Esophagus mucosa (tissue), 1 donor: ENCODE measurements at places on chromosomes 7 and 10.

DNA sequence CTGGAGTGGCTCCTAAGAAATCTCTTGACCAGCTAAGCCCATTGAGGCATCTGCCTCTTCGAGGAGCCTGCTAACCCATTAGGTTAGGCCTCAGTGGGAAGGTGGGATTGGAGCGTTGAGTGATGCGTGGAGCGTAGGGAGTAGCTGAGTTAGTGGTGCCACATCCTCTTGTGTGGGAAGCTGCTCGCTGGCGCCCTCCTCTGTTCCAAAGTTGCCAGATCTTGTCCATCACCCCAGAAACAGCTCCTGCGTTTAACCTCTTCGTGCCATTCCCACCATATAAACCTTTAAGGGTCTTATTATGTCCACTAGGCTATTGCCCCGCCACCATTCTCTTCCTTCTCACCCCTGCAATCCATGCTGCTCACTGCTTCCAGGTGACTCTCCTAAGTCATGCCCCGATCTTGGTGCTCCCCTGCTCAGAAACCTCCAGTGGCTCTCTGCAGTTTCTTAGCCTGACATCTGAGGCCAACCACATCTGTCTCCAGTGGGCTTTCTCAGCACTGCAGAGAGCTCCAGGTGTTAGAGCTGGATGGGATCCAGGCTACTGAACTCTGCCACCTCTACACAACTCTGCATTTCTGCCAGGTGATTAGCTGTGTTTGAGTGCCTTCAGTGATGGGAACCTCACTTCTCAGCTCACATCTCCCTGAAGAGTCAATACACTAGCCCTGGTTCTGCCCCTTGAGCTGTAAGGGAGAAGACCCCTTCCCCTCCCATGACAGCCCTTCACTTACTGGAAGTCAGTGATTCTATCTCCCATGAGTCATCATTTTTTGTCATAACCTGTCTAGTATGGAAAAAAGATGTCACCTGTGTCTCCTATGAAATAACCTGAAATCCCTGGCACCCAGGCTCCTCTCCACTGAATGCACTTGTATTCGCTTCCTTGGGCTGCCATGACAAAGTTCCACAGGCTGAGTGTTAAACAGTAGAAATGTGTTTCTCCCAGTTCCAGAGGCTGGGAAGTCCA, 65.0 kb upstream of the FGFR2 start:
- peak; percentile 13 for ATAC-seq

DNA sequence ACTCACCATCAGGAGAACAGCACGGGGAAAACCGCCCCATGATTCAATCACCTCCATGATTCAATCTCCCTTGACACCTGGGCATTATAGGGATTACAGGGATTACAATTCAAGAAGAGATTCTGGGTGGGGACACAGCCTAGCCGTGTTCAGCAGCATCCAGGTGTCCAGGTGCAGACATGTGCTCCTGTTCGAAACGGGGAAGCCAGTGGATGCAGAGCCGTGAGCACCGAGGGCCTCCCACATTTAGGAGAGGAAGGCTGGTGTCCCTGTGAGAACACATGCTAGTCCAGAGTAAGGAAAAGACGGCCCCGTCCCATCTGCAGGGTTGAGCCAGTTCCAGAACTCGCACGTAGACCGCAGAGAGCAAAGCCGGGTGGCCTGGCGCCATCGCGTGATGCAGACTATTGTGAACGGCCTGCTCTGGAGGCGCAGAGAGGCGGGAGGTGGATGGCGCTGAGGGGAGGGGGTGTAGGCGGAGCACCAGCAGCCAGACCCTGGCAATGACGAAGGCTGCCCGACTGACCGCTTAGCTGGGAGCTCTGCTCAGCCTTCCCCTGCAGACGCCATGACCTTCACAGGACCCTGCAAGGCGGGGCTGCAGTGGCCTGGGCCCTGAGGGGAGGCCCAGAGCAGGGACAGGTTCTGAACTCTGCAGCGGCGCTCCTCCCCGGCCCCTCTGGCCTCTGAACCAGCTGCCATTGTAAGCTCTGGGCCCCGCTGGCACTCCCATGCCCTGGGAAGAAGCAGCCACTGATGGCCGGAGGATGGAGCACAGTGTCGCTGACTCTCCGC, 141.6 kb upstream of the TCERG1L start:
- ATAC-seq = peak; percentile 69

- ATAC-seq = no peak
Observed at GRCh38 chr10:122328676-122329075, 45.8 kb upstream of the PLEKHA1 start.

DNA sequence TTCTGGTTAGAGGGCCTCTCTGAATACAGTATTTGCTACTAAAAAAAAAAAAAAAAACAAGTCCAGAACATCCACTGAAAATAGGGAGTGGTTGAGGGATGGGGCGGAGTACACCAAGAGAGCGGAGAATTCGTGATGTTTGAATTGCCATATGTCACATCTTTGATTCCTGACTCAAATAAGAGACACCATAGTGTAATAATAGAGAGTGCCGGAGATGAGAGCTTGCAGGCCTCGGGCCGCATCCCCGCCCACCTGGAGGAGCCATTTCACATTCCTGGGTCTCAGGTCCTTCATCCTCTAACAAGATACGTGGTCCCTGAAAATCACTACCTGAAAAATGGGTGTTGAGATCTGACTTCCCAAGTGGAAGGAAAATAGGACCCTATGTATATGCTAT, 46.8 kb downstream of the KIAA1549 start:
- no peak for ATAC-seq

GRCh38 chr10:26566525-26567350, 128.6 kb downstream of the APBB1IP start:
- ATAC-seq = no peak

- ATAC-seq = no peak
Observed at GRCh38 chr7:27132214-27132613, 1.7 kb upstream of the HOXA4 start.

DNA sequence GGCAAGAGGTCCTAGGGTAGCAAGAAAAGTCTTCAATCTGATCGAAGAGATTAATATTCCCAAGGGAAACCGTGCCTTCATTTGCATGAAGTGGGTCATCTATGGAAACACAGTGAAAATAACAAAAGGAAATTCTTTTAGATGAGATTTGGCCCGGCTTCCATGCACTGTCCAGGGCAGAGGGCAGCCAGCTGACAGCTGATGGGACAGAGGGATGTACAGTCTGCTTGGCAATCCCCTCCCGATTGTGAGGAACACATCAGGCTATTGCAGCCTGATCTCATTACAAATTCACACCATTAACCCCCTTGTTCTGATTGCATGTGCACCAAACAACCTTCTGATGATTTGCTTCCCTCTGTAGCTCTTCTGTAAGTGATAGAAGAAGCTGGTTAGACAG, 105.3 kb downstream of the FRMD4A start:
- ATAC-seq = no peak

DNA sequence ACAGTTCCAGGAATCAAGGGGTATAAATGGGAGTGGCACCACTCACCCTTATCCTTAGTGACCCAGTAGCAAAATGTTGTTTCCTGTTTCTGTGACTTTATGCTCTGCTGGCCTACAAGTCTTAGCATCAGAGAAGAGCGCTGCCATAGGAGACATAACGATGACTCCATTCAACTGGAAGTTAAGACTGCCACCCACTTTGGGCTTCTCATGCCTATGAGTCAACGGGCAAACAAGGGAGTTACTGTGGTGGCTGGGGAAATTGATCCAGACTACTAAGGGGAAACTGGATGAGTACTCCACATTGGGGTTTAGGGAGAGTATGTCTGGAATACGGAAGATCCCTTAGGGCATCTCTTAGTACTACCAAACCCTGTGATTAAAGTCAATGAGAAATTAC, 40.6 kb upstream of the PIK3CG start:
- no peak for ATAC-seq

DNA sequence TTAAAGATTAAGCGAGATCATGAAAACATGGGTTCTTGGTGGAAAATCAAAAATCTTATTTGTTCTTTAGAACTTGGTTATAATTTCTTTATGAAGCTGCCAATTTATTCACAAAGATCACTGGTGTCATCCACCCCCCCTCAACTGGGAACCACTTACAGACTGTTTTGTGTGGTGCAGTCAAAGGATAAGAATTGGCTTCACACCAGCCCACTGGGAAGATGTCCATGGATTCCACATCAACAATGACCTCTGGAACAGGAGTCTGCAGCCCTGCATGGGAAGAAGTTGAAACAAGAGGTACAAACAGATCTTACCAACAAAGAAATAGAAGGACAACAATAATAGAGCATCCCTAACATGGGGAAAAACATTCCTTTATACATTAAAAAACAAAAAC, 205.2 kb downstream of the SFMBT2 start:
- ATAC-seq = no peak

DNA sequence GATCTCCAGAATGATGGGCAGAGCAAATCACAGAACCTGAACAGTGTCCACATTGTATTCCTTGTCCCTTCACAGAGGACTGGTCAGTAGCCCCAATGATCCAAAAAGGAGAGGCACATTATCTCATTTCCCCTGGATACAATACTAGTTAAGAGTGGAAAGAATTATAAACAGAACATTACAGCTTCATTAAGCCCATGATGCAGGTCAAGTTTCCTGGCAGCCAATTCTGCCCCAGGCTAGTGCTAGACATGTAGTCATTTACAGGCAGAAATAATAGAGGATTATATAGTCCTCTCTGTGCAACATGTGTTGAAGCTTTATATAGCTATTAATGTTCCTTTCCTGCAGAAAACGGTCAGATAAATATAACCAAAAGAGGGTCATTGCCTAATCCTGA, 124.3 kb upstream of the WNT16 start:
- no peak for ATAC-seq

DNA sequence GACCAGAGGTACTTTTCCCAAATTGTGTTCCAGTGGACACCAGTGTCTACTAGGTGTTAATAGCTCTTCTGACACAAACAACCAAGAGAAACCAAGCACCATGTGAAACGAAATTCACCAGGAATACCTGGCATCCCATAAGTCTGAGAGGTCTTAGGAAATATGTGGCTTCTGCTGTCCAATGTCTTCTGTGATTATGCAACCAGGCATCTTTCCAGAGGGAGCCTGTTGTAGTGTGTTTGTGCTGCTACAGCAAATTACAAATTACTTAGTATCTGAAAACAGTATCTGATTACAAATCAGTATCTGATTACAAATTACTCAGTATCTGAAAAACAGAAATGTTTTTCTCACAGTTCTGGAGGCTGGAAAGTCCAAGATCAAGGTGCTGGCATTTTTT, 133.6 kb upstream of the NPVF start:
- ATAC-seq = no peak

DNA sequence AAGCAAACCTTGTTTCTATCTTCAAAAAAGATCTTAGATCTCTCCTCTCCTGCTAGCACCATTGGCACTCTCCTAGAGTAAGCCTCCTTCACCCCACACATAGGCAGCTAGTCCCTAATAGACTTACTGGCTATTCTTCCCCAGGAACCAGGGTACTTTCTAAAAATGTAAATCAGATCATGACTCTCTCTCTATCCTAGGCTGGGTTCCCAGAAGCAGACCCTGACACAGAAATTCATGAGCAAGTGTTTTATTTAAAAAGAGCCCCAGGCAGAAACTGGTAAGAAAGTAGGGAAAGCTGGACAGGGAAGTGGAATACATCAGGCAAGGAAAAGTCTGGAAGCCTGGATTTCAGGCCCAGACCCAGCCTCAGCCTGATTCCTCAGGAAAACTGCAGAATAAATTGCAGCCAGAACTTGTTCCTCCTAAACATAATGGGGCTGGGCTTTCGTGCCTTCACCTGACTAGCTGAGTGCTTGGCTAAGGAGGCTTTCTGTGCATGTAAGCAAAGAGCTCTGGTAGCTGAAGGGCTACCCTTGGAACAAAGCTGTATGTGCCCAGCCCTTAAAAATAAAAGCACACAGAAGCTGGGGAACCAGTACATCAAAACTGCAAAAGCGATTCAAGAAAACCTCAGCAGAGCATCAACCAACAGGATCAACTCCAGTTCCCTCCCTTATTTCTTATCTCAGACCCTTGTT, 18.8 kb upstream of the SORBS1 start:
- no peak for ATAC-seq

DNA sequence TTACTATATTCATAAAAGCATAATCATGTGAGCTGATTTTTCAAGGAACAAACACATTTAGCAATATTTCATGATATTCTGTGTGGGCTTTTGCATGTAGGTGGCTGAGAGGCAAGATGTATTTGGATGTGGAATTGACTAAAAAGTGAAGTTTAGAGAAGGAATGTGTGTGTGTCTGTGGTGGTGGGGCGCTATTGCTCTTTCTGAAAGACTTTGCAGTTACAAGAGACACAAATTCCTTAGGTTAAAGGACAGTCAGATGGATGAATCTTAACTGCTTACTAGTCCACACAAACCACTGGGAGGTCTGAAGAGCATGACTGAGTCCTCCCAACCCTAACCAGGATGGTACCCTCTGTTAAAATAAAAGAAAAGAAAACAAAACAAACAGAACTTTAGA, 200.1 kb downstream of the SDHAF3 start:
- ATAC-seq = no peak

- peak; percentile 22 for ATAC-seq
Observed at GRCh38 chr10:24556750-24557742, 166.6 kb downstream of the ARHGAP21 start.

- no peak for ATAC-seq
Observed at GRCh38 chr7:98346515-98347069, 54.3 kb downstream of the BAIAP2L1 start.

GRCh38 chr10:95606922-95607321, 45.8 kb upstream of the SORBS1 start:
- ATAC-seq = no peak

DNA sequence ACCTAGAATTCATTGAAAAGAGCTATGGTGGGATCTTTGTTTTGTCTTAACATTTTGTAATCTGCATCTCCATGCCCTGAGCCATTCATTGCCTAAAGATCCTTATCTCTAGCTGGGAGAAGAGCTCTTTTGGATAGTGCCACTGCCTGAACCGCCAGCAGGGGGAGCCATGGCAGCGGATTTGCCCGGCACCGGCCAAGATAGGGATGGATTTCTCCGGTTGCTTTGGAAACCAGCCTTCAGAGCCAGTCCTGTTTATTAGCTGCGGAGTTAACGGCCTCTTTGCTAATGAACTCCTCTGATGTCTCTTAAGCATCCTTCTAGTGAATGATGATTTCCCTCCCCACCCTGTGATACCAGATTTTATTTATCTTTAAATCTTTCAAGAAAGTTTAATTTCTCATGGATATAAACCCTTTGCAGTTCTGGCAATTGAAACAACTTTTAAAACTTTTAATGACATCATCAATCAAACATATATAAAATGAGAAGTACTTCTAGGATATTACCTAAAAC, 58.2 kb upstream of the LYZL2 start:
- ATAC-seq = peak; percentile 79

- no peak for ATAC-seq
Observed at GRCh38 chr7:27158436-27159265, 2.2 kb upstream of the HOXA7 start.

GRCh38 chr10:10493833-10494232, 523.8 kb upstream of the CELF2 start:
- no peak for ATAC-seq

GRCh38 chr10:1570416-1571051, 166.8 kb downstream of the ADARB2 start:
- no peak for ATAC-seq

DNA sequence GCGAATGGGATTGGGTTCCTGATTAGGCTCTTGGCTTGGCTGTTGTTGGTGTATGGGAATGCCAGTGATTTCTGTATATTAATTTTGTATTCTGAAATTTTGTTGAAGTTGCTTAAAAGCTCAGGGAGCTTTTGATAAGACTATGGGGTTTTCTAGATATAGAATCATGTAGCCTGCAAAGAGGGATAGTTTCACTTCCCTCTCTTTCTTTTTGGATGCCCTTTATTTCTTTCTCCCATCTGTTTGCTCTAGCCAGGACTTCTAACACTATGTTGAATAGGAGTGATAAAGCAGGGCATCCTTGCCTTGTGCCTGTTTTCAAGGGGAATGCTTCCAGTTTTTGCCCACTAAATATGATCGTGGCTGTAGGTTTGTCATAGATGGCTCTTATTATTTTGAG, 40.4 kb upstream of the MPP7 start:
- ATAC-seq = no peak
